Chondrocyte (in vitro differentiated cells): ENCODE measurements at places on chromosomes 6 and 20. TPM values are rescaled to one million over a fixed set of nuclear protein-coding genes. Genes with fewer than 3 reads are reported as not detected.

- H3K4me3 ChIP-seq = no peak overlapping the region
- no peaks in the 10 kb centered on the region for H3K27me3 ChIP-seq
- H3K36me3 ChIP-seq = peaks cover 2% of the 10 kb centered on the region
- DNase-seq = no peak
- peaks cover 38% of the 10 kb centered on the region for H3K4me1 ChIP-seq
These were observed 2.6 kb upstream of the COL19A1 start for GRCh38 chr6:69863766-69864165.

NRSN2 gene
- total RNA-seq = 72.1 to 77.1 TPM (median 73.2 TPM) in 3 replicates

DNA sequence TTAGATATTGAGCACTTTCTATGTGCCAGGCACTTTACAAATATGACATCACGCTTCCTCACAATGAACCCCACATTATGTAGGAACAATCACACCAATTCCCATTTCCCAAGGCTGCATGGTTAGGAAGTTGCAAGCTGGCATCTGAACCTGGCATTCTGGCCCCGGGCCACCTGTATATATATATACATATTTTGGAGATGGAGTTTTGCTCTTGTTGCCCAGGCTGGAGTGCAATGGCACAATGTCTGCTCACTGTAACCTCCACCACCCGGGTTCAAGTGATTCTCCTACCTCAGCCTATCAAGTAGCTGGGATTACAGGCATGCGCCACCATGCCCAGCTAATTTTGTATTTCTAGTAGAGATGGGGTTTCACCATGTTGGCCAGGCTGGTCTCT is 30.4 kb downstream of the SRC start:
- no peak overlapping the region for H3K27ac ChIP-seq
- H3K4me1 ChIP-seq = peaks cover 9% of the 10 kb centered on the region
- no peak overlapping the region for H3K4me3 ChIP-seq

- peaks cover 2% of the 10 kb centered on the region for H3K36me3 ChIP-seq
- H3K27me3 ChIP-seq = no peaks in the 10 kb centered on the region
- no peak for DNase-seq
- no peaks in the 10 kb centered on the region for H3K4me1 ChIP-seq
- H3K4me3 ChIP-seq = no peak overlapping the region
These were observed 4.5 kb upstream of the LPA start for GRCh38 chr6:160668589-160668988.

DNA sequence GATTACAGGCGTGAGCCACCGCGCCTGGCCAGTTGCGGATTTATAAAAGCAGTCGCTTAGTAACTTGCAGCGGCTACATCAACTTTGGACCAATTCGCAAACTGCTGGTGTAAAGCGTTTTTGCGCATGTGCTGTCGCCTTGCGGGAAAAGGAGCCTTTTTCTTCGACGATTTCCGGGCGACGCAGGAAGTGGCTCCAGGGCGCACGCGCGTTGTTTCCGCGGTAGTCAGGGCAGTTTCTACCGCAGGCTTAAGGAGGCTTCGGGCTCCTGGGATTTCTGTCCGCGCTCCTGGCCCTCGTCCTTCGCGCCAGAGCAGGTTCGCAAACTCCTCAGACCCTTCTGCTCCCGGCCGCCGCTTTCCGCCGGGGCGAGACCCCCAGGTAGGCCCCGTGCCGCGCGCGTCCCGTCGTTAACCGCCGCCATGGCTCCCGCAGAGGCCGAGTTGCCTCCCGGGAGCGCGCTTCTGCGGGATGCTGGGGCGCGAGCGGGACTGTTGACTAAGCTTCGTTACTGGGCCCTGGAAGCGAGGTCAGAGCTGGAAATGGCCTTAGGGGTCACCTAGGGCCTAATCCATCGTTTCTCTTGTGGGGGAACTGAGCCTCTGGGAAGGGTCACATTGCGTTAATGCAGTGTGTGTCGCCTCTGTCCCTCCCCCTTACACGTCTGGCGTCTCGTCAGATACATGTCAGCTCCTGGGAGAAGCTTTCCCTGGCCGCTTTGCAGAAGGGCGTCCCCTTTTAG is at the start of gene RAE1:
Gene RAE1 (plus strand): TSS at position 214 of the 742 bp plus-strand sequence. CDS start 2,784 bp downstream, outside the sequence.
- DNase-seq = no peak
- peaks cover 8% of the 10 kb centered on the region for H3K36me3 ChIP-seq
- peaks cover 1% of the 10 kb centered on the region for H3K27me3 ChIP-seq
- peak within 1 kb of the TSS; percentile 90 for H3K27ac ChIP-seq
- H3K4me3 ChIP-seq = peak within 1 kb of the TSS; percentile 88
- peaks cover 20% of the 10 kb centered on the region for H3K4me1 ChIP-seq

KHDC1 gene
- total RNA-seq = 4.0 to 4.5 TPM (median 4.3 TPM) in 3 replicates

DNA sequence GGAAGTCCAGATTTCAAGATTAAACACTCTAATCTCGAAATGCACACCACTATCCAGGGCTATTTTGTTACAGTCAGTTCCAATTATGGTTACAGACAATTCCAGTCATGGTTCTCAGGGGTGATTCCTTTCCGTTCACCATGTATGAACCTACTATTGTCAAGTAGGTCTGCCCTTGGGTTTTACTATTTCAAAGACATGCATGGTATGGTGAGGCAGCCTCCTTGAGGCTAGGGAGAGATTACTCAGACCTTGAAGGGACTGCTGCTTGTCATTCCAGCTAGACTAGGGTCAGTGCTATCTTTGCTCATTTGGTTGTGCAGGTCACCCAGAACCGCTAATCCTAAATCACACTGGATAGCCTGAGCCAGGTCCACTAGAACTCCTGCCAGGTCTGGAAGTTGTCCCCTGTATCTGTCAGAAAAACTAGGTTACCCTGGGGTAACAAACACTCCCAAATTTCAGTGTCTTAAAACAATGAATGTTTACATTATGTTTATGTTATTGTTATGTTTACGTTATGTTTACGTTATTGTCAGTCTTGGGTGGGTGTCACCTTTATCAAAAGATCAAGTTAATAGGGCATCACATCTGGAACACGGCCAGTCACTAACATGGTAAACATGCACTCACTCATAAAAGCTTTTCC is 41.1 kb upstream of the E2F3 start:
- no peak for DNase-seq
- H3K27me3 ChIP-seq = no peaks in the 10 kb centered on the region
- no peak overlapping the region for H3K27ac ChIP-seq
- H3K4me3 ChIP-seq = no peak overlapping the region
